Activated CD8-positive, alpha-beta T cell treated with anti-CD3 and anti-CD28 coated beads, Interleukin-2, amount 10 ng/mL, durations not matched to agents 7 days and 5 days (primary cell): ENCODE measurements at places on chromosomes 4 and X. TPM values are rescaled to one million over a fixed set of nuclear protein-coding genes. Genes with fewer than 3 reads are reported as not detected.
A peak's percentile ranks its signal among the peaks of the same experiment; 100 is the strongest.

- no peak for DNase-seq
Measured at GRCh38 chrX:133249266-133250058, 31.3 kb upstream of the TFDP3 start.

DNA sequence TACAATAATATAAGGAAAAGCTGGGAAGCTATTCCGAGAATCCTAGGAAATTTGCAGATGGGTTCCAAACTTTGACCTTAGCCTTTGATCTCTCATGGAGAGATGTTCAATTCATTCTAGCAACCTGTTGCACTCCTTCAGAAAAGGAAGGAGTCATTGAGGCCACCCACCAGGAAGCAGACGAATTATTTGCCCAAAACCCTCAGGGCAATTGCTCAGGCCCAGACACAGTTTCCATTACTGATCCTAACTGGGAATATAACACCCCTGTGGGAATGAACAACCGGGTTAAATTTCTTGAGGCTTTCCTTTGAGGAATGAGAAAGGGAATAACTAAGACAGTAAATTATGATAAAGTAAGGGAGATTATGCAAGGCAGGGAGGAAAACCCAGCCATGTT, 13.5 kb upstream of the ZNF280C start:
- no peak for DNase-seq

- DNase-seq: peak; percentile 88
Measured at GRCh38 chrX:57121162-57121755, at the start of gene SPIN2B. Gene SPIN2B, minus strand, starts transcription at chrX:57121548.

DNA sequence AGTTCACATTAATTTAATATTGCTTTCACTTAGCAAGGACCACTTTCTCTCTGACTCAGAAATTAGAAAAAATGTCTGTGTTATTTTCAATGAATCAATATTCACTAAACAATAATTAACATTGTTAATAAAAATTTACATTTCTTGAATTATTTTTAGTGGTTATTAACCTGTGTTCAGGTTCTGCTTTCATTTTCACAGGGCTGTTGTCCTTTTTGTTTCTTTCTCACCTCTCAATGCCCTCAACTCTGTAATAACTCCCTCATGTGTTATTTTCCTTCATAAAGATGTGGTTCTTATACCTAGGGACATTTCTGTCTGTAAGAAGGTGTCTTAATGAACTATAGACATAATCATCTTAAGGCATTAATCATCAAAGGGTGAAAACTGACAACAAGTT, 43.1 kb upstream of the PRR27 start:
- no peak for DNase-seq

GRCh38 chrX:133923113-133923512, 62.3 kb downstream of the GPC3 start:
- DNase-seq: peak; percentile 33

DNA sequence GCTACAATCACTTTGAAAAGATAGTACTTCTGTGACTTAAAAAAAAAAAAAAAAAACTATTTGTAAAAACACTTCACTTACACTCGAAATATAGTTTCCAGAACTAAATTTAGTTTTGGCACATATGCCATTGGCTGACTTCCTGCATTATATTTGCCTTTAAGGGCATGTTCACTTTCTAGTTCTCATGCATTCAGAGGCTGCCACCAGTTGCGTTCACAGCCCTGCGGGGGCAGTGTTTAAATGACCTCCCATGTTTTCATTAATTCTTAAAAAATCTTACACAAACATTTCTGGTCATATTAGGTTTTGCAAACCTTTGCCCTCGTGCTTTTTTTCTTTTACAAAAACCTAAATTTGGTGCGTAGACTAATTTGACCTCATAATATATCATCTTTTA, 12.4 kb upstream of the ARHGAP6 start:
- DNase-seq: no peak

GRCh38 chr4:42377497-42377896, 19.8 kb upstream of the SHISA3 start:
- no peak for DNase-seq

GRCh38 chr4:140059159-140059558, 94.8 kb downstream of the MAML3 start:
- DNase-seq: no peak

GRCh38 chrX:49041744-49042580, 1.2 kb downstream of the TFE3 start:
- peak; percentile 25 for DNase-seq

DNA sequence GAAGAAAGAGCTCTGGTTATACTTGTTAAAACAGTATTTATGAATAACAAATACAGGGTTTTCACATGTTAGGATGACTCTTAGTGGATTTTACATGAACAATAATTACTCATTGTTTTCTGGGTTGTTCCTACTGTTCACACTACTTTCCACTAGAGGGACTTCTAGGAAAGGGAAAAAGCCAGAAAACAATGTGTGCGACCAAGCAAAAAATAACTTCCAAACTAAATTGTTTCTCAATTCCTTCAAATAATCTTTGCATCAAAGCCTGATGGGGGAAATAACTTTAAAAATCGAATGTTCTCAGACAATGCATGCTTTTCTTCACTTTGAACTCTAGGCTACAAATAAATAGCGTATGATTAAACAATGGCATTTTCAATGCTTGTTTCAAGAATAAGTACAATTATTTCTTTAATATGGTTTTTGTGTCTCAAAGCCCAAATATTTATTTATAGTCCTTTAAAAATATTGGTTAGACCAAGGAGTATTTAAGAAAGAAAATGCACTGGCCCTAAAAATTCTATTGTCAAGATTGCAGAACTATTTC, 72.1 kb upstream of the ETNPPL start:
- no peak for DNase-seq

DNA sequence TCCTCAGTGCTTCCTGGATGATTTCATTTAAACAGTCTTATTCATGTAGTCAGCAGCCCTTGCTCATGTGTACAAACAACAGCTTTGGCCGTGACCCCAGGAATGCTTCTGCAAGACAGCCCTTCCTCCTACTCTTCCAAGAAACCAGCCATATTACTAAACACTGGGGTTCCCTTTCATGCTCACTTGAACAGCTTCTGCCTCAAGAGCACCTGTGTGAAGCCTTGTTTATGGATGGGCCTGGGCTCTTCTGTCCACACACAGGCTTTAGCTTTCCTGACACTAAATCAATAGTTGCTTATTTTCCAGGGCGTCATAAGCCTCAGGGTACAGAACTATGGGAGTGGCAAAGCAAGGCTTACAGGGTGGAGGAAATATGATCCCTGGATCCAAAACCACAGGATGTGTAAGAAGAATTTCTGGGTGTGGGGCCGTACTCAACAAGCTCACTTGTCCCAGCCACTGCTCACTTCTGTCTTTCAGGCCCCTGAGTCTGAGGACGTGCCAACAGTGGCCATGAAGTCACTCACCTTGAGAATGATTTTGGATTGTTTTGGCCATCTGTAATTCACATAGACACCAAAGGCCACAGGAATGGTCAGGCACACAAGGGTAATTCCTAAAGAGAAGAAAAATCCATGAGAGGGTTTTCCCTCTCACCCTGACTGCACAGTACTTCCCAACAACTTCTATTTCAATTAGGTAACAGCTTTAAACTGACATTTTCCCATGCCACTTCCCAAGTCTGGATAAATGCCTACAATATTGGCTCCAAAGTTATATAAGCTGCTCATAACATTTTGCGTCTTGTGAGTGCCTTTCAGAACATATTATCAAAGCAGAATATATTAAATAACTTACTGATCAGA, 17.7 kb downstream of the SLC10A6 start:
- no peak for DNase-seq

GRCh38 chrX:132648895-132649294, 160.1 kb upstream of the MBNL3 start:
- DNase-seq: no peak

DNA sequence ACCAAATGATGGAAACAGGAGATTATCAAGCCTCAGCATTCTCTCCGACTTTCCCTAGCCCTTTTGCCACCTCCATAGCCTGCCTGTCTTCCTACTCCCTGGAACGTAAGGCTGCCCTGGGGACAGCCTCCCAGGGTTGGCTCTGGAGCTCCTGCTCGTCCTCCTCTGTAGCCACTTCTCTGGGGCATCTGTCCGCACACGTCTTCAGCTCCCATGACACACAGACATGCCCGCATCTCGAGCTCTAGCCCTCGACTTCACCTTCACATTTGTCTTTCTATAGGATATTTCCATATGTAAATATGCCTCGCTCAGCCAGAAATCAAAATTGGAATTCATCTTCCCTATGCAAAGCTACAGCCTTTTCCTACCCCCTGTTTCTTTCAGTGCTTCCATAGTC, 67.7 kb downstream of the TSC22D3 start:
- DNase-seq: no peak

DNA sequence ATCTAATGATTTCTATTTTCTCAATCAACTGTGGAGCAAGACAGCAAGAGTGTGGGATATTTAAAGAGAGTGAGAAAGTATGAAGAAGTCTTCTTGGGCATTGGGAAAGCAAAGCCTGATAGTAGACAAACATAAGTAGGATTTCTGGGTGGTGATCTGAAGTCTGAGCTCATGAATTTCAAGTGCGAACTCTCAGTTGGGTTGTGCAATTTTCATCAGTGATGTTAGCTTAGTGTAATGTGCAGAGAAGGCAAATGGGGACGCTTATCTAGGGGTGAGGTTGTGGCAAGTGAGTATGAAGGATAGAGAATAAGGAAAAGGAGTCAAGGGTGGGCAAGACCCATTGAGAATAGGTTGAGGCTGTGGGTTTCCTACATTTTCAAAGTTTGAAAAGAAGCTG, 23.7 kb downstream of the VGLL1 start:
- no peak for DNase-seq

SSX4 gene
- not detected for total RNA-seq

MAB21L2 gene
- total RNA-seq: not detected

TMEM31 gene
- not detected for total RNA-seq

IL21 gene
- not detected for total RNA-seq

MND1 gene
- total RNA-seq: 38.3 TPM

DUSP9 gene
- not detected for total RNA-seq
